ENCODE measurements at places on chromosomes 5 and 9.

DNA sequence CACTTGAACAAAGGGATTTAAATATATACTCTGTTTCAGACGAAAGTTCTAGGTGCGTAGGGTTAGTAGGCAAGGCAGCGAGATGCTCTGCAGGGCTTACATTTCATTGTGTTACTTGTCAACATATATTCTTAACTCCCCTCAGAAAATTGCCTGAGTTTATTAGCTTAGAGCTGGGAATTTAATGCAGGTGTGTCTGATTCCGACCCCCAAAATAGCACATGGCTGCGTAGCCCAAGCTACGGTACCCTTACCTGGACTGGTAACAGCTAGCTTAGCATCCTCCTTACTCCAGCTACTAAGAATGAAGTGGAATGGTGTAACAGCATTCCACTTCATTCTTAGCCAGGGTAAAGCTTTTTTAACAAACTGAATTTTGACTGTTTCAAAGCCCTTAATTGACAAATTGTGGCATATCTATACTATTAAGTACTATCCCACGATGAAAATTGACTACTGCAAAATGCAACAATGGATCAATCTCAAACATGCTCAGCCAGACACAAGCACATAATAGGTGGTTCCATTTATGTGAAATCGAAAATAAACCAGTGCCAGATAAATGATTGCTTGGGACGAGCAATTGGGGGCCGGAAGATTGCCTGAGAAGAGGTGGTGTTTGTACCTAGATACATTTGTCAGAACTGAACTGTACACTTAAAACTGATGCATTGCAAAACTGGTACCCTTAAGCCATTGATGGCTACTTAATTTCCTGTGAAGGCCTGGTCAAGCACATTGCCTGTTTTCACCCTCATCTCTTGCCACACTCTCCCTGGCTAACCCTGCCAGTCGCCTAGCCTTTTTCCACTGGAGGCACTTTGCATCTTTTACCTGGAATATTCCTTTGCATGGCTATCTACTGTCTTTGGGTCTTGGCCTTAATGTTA is 3.0 kb upstream of the FGF18 start:
- DNase-seq, result no peak

DNA sequence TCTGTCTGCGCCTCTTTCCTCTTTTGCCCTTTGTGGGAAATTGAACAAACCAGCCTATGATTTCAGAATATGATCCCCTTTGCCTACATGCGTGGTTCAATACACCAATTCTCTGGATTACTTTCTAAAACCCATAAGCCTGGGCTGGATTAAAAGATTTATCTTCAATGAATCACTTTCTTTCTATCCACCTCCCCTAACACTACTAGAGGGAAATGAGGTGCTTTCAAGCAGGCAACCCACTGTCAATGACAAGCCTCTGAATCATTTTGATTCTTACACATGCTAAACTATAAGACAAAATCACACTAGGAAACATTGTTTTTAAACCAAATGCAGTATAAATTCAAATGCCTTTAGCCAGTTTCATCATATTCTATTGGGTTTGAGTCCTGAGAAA is 257.5 kb downstream of the AGTPBP1 start:
- DNase-seq, result no peak

- DNase-seq, result no peak
Measured at GRCh38 chr9:98381311-98382103, 126.1 kb upstream of the TBC1D2 start.

GRCh38 chr5:51398875-51399642 is 15.8 kb downstream of the ISL1 start:
- DNase-seq, result no peak

DNA sequence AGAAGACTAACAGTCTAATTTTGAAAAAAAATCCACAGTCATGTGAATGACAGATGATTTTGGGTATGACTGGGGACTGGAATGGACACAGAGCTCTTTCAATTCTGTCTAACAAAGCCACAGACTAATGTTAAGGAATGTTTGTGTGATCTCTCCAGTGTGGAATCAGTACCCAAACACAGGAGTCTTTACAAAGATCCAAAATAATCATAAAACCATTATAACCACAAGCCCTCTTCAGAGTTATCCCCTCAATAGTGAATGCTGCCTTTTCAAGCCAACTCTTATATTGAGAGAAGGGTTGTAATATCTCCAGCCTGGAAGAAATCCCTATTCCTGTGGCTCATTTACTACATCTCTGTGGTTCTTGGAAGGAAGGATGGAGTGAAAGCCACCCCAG is 552.0 kb upstream of the CLINT1 start:
- DNase-seq, result no peak

- DNase-seq, result no peak
Measured at GRCh38 chr5:133825631-133826289, 142.7 kb downstream of the C5orf15 start.

- no peak for DNase-seq
Measured at GRCh38 chr9:73133921-73134407, 17.7 kb upstream of the ANXA1 start.

DNA sequence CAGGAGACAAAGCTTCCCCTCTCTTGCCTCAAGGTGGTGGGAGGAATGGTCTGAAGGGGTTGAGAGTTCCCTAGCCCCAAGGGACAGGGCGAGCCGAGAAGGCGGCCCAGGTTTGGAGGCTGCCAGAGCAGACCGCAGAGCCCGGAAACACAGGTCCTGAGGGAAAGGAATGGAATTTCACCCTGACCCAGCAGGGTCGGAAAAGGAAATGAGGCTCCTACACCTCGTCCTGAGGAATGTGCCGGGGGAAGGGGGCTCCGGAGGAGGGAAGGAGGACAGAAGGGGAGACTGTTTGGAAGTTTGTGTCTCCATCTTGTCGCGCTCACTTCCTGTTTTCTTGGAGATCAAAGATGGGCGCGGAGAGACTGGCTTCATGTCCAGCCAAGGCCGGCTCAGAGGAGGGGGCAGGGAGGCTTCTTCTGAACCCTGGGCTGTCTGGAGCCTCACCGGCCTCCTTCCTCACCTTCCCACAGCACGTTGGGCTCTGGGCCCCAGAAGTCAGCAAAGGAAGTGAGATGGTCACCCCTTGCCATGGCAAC is 9.6 kb downstream of the ENG start:
- DNase-seq, result no peak

GRCh38 chr5:16726538-16726946 is 109.7 kb upstream of the RETREG1 start:
- no peak for DNase-seq

- DNase-seq, result no peak
Measured at GRCh38 chr9:115340314-115340713, 222.4 kb upstream of the TNC start.

DNA sequence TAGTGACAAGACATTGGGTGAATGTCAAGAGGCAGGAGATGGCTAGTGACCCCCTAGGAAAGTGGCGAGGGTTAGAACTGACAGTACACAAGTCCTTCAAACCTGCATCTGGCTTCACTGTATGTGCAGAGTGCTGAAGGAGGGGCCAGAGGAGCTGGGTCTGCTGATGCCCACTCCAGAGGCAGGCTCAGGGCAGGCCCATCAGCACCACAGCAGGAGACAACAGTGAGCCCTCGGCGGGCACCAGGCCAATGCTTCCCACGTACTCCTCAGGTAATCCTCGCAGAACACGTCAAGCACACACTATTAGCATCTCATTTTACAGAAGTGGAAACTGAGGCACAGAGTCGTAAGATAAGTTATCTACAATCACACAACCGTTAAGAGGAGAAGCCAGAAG is 76.1 kb upstream of the SH3PXD2B start:
- no peak for DNase-seq

DNA sequence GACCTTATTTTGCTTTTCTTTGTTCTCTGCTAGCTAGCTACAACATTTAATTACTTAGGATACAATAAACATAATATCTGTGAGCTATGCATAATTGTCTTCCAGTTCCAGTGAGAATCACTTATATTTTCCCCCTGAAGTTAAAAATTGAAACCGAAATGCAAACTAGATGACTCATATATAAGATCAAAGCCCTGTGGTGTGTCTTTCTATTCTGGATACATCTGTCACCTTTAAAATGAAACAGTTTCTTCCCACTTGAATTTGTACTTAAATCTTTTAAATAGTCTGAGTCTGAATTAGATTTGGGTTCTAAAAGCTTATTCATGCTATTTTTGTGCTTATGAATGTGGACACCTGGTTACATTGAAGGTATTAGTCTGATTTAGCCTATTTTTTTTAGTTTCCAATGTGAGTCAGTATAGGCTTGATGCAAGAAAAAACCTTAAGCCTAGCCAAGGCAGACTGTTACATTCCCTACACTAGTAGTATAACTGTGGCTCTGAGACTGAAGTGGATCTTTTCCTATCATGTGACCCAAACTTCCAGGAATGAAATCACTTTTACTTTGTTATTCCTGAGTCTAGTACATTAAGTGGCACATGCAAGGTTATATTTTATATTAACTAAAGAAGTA is 703.5 kb upstream of the RGMB start:
- DNase-seq, result no peak

DNA sequence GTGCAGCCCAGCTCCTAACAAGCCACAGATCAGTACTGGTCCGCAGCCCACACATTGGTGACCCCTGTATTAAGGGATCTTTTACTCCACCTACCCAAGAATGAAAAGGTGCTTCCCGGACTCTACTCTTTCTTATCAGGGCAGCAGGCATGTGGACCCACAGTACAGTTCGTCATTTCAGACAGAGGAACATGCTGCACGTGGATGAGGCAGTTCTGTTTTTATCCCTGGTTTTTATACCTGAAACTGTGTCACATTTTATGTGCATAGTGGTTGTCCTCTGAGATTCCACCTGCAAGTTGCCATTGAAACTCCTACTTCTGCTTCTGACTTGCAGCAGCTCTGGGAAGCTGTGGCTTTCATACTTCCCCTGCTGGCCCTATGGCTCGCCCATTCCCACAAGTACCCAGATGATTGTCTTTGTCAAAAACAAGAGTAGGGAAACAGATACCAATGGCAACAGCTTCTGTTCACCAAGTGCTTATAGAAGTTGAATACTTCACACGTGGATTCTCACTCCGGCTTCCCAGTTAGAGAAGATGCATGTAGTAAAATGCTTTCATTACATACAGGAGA is 208.0 kb downstream of the TRIO start:
- no peak for DNase-seq

DNA sequence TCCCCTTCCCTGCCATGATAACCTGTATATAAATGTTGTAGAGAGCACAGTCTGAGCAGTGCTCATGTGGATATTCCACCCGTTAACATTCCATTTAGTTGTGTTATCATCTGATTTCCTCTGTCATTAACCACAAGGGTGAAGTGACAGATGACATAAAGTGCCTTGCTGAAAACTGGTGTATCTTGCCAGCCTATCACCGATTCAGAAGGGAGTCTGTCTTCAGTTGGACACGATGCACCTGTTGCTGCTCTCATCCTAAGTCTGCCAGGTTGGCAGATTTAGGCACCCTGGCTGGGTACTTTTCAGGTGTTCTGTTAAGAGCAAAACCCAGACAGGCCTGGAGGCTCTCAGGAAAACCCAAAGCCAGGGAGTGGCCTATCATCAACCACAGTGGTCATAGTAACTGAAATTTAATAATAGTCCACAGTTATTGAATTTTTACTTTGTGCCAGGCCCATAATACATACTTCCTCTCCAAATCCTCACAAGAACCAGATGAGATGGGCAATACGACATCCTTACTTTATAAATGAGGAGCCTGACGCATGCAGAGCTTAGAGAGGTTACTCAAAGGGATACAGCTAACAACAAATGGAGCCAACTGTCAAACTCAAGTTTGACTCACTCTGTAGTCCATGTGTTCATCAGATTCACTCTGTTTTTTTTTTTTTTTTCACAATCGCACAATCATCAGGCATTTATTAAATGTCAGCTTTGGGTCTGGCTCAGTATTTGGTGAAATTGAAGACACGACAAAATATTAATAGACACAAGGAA is 100.7 kb upstream of the SPRY4 start:
- DNase-seq, result no peak

DNA sequence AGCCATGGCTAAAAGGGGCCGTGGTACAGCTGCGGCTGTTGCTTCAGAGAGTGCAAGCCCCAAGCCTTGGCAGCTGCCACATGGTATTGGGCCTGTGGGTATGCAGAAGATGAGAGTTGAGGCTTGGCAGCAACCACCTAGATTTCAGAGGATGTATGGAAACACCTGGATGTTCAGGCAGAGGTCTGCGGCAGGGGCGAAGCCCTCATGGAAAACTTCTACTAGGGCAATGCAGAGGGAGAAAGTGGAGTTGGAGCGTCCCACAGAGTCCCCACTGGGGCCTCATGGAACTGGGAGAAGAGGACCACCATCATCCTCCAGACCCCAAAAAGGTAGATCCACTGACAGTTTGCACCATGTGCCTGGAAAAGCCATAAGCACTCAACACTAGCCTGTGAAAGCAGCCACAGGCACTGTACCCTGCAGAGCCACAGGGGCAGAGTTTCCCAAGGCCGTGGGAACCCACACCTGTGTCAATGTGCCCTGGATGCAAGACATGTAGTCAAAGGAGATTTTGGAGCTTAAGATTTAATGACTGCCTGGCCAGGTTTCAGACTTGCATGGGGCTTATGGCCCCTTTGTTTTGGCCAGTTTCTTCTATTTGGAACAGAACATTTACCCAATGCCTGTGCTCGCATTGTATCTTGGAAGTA is 65.9 kb downstream of the DMXL1 start:
- DNase-seq, result no peak

DNA sequence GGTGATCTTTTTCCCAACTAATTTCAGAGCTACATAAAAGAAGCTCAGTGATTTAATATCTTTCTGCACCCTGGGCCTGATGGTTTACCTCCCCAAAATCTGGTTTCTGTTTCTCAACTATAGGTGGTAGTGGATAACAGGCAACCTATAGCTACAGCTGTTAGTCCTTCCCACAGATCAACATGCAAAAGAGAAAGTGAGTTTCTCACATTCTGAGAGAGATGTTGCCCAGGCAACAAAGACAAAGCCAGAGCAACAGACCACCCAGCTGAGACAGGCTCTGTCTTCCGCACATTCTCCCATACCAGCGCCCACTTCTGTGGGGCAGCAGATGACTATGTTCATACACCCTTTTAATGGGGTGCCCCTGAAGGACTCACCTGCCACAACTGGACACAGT is 40.7 kb upstream of the PPP2R2B start:
- DNase-seq, result no peak

- DNase-seq, result no peak
Measured at GRCh38 chr5:57037355-57037754, 85.4 kb upstream of the MIER3 start.

DNA sequence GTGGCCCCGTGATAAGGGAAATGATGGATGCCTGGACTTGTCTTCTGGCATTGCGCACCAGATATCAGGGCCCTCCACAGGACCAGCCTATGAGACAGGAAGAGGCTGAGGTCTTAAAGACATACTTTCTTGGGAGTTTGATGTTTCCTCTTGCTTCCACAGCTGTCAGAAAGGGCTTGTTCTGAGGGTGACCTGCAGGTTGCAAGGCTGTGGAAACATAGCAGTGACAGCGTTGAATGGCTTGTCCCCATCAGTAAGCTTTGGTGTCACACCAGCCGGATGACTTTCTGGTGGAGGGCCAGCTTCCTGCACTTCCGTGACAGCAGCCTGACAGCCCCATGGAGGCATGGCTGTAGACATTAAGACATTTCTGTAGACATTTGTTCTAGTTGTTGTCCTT is 143.2 kb downstream of the C9orf152 start:
- no peak for DNase-seq

- DNase-seq, result no peak
Measured at GRCh38 chr9:70830618-70831017, 290.8 kb downstream of the TRPM3 start.
